LNCaP clone FGC (cell line): ENCODE measurements at places on chromosomes 13 and 19.

GRCh38 chr13:35916146-35916545, 215.0 kb downstream of the DCLK1 start:
- DNase-seq = no peak

DNA sequence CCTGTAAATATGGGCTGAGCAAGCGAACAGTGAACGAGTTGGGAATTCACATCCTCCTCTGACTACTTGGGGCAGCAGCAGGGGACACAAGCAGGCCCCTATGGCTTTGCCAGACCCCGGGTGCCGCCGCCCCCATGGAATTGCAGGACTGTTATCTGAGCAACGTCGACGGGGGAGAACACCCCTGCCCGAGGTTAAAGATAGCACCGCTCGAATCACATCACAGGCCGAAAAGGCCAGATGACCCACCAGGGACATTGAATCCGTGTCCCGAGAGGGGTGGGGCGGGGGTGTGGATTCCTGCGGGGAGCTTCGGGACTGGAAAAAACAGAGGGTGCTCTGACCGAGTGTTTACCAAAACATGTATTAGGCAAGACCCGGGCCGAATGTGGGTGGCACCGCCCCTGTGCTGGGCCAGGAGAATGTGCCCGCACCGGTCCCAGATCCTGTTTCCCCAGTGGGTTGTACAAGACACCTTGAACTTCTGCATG, 9.1 kb downstream of the FEM1A start:
- peak; percentile 39 for DNase-seq

- peak; percentile 18 for DNase-seq
Measured at GRCh38 chr13:64154514-64154913, 2738.9 kb upstream of the PCDH20 start.

GRCh38 chr13:32737679-32738078, 151.4 kb downstream of the PDS5B start:
- DNase-seq = no peak

DNA sequence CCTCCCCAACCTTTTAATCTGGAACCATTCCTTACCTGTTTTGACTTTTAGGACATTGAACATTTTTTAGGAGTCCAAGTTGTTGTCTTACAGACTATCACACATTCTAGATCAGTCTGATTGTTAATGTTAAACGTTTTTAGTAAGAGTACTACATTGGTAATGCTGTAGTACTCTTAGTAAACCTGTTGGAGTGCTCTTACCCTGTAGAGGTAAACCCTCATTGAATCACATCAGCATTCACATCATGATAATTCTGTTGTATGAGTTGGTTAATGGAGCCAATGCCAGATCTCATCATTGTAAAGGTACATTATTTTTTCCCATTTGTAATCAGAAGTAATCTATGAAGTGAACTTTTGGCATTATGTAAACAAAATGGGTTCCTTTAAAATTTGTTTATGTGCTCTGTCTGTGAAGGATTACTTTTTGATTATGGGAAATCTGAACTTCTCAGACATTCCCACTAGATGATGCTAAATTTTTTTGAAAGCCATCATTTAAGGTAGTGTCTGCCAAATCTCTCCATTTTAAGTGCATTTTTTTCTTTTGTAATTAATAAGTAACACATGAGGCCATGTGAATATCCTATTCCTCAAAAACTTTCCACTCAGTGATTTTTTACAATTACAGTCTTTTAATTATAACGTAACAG, 55.2 kb downstream of the VWA8 start:
- DNase-seq = peak; percentile 4

DNA sequence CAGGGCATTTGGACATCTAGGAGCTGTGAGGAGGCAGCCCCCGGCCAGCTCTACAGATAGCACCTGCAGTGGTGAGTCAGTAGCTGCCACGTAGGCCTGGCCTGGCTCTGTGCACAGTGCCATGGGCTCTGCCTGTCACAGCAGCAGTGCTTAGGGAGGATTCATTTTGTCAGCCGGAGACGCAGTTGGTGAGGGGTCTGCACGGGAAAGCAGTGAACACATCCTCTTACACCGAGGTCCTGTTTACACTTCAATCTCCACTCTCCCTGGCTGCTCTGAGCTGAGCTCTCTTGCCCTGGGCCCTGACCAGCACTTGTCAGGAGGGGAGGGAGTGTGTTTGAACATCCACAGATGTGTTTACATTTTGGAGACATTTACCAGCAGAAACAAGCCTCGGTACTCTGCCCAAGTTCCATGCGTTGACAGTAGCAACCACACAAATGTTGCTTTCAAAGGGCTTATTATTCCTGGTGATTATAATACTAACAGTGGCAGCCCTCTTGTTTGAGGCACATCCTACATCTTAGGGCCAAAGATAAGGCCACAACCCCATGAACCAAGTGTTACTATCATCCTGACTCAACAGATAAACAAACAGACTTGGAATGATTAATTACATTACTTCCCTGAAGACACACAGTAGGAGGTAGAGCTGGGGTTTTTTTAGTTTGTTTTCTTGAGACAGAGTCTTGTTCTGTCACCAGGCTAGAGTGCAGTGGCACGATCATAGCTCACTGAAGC, 148.9 kb downstream of the USP12 start:
- DNase-seq = no peak

GRCh38 chr13:27283906-27284493, 13.4 kb downstream of the RASL11A start:
- DNase-seq = no peak

DNA sequence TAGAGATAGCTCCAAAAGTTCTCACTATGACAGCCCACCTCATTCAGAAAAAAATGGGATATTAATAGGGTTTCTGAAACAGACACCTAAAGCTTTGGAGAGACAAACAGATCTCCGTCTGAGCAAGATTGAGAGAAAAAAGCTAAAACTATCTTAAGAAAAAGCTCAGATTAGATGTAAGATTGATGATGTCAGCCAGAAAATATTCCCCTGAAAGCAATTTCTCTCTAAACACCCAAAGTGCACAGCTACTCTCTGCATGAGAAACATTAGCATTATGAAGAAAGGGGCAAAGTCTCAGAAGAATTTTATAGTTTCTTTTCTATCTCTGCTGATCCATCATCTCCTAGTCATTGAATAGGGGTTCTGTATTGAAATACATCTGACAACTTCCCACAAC, 148.9 kb downstream of the ZNF737 start:
- DNase-seq = no peak

DNA sequence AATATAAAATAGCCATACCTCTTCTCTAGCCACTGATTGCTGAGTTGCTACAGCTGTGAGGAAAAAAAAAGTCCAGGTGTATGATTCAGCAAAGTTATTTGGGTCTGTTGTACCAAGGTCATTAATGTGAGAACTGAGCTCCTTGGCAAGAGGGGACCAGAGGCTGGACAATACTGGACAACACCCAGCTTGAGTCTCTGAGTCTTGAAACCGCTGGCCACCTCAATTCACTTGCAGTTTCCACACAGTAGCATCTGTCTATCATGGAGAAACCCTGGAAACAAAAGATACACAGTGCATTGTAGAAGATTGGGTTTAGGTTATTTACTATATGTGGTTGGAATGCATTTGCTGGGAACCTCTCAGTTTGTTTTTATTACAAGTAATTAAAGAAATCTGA, 60.4 kb downstream of the WDFY2 start:
- DNase-seq = no peak

DNA sequence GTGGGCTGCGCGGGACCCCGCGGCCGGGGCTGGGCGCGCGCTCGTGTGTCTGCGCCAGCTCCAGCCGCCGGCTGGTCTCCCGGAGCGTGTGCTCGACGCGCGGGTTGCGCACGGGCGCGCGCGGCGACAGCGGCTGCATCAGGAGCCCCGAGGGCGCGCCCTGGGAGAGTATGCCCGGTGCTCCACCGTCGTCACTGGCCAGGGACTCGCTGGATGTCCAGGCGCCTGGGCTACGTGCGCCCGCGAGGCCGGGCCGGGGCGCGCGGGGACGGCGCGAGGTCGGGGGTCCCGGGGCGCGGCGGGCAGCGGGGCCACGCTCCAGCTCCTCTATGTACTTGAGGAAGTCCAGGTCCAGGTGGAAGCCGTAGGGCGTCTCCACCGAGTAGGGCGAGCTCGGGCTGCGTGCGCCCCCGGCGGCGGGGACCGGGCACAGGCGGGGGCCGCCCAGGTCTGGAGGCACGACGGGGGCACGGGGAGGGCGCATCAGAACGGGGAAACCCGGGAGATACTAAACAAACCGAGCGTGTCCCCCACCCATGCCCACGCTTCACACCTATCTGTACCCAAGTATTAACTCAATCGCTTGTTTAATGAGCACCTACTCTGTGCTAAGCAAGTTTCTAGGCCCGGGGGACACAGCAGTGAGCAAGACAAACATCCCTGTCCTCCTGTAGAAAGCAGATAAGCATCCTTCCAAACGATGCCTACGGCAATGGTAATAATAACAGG, 7.6 kb downstream of the KANK3 start:
- no peak for DNase-seq

GRCh38 chr19:47573071-47574026, at the start of gene ZNF541:
ZNF541 (minus strand) TSS chr19:47573148; CDS start chr19:47555856, 17,292 bp downstream.
- DNase-seq = no peak

GRCh38 chr13:40502236-40502635, 164.2 kb downstream of the FOXO1 start:
- no peak for DNase-seq
